Esophagus (tissue), 2 donors: ENCODE measurements at places on chromosomes 12 and 14. TPM values are rescaled to one million over a fixed set of nuclear protein-coding genes. Genes with fewer than 3 reads are reported as not detected.

CD4 gene
- polyA plus RNA-seq, result 1.4 TPM

CABP1 gene
- polyA plus RNA-seq, result 0.48 TPM

SPTSSA gene
- polyA plus RNA-seq, result 37.3 TPM

AICDA gene
- polyA plus RNA-seq, result not detected

LMO3 gene
- polyA plus RNA-seq, result 1.7 TPM

CLEC12A gene
- polyA plus RNA-seq, result 0.16 TPM

GPRC5A gene
- 15.4 TPM for polyA plus RNA-seq

CLEC6A gene
- not detected for polyA plus RNA-seq

SRRM4 gene
- under 0.01 TPM for polyA plus RNA-seq
